ENCODE measurements at places on chromosomes 7 and 10.

- no peak for DNase-seq
Observed at GRCh38 chr10:108052981-108053380, 888.5 kb upstream of the SORCS1 start.

- no peak for DNase-seq
Observed at GRCh38 chr7:2195400-2196246, 37.1 kb downstream of the MAD1L1 start.

DNA sequence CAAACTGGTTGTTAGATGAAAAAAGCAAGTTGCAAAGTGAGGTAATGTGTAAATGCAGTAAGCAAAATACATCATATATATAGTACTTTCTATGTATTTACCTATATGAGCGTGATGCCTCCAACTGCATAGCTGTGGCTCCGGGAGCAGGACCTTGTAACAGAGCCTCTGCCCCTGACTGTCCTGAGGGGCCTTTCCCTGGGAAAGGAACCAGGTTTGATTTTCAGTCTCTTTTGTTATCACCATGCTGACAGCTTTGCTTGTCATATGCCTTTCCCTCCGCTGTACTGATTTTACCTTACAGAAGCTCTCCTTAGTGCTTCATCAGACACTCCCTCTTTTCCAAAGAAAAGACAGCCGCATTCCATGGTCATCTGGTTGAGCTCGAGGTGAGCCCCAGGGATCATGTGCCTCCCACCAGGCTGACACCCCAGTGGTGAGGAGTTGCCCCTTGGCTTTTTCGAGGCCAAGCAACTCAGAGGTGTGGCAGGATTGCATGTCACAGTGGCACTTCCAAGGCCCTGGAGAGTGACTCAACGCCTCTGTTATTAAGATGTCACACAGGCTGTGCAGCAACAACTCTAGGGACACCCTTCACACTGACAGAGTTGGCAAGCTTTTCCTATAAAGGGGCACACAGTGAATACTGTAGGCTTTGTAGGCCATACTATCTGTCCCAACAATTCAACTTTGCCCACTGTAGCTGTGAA, 78.9 kb downstream of the ALOX5 start:
- DNase-seq, result no peak

- DNase-seq, result no peak
Observed at GRCh38 chr7:44665531-44666213, 59.2 kb downstream of the OGDH start.

DNA sequence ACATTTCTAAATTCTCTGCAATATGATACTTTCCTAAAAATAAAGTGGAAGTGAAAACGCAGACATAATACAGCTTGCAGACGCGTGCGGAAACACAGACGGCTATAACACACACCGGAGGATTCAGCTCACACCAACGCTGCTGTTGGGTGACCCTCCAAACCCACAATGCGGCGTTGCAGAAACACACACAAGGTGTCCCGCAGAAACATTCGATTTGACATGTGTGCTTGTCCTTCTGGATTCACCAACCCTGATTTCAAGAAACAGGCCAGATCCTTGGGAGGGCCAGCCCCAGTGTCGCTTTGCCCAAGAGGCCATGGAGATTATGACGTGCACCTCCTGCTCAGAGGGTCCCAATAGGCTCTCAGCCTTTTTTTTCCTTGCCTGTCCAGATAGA, 136.7 kb upstream of the TCERG1L start:
- no peak for DNase-seq

- no peak for DNase-seq
Observed at GRCh38 chr10:91880310-91880709, 29.0 kb downstream of the FGFBP3 start.

DNA sequence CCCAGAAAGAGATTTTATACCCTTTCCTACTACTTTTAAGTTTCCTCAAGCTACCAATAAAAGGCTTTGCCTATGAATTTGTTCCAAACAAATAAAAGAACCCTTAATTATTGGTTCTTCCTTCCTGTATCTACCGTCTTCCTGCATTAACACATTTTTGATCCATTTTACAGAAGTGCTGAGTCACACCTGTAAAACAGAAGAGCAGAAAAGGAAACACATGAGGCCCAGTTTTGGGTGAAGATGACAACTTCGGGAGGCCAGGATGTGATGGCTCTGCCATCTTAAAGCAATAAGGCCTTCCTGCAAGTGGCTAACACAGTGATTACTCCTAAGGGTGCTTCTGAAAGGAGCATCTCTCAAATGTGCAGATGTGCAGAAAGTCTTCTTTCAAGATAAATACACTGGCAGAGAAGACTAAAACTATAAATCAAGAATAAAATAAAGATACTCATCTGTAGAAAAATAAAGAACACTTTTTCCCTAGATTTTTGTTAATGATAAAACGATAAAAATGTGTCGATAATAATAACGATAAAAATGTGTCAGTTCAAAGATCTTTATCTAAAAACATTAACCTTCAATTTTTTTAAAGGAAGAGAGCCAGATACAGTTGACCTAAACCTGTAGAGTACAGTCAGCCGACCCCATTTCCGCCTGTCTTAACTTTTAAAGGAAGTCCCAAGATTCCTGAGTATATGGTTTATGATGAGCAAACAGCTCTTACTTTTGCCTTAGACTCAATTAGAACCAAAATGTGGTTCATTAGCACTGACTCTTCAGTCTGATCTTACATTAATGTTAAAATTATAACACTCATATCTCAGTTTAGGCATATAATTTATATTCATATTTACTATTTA, 108.6 kb downstream of the UBE2H start:
- DNase-seq, result no peak

DNA sequence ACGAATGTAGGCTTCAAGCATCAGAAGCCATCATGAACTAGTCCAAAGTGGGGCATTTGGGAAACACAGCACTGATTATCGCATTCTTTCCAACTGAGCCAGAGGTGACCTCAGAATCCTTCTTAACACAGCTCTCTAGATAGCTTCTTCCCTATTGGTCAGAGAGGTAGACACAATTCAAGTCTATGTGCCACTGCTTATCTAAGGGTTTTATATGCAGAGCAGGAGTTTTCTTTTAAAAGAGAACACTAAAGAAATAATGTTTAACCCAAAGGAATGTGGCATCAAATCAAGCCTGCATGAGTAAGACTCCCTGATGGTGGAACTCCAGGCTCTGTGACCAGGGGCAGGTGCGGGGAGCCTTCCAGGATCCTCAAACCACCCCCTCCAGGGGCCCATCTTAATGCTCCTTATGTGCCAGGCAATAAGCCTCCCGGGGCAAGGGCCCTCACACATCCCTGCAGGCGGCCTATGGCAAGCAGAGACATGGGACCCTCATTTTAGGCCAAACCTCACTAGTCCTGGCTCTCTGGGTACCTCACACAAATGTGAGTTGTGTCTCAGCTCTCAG, 13.8 kb downstream of the HSPA12A start:
- DNase-seq, result no peak

GRCh38 chr7:26476271-26476670, 184.6 kb downstream of the SNX10 start:
- DNase-seq, result no peak

GRCh38 chr7:74026903-74027682, 880 bp upstream of the ELN start:
- peak; percentile 25 for DNase-seq

GRCh38 chr10:123576706-123577105, 89.4 kb upstream of the GPR26 start:
- no peak for DNase-seq

- DNase-seq, result no peak
Observed at GRCh38 chr10:130804281-130804680, 507.2 kb downstream of the TCERG1L start.

DNA sequence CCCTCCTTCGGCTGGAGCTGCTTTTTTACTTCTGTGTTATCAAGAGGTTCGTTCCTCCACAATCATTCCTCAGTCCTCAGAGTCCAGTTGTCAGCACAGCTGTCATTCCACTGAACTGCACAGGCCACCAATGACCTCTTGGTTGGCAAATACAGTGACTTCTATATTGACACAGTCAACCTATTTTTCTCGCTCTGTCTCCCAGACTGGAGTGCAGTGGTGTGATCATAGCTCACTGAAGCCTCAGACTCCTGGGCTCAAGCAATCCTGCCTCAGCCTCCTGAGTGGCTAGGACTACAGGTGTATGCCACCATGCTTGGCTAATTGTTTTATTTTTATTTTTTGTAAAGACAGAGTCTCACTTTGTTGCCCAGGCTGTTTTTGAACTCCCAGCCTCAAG, 27.7 kb downstream of the CRCP start:
- DNase-seq, result no peak

DNA sequence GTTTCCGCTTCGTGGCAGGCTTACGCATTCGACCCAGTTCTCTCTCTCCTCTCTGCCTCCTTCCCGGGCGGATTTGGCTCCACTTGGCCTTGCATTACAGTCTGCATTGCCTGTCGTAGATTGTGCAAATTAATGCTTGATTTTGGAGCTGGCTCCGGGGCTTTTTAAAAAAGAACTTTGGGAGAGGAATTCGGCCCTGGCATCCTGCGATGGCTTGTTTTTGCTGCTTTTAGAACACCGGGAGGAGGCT, 767 bp downstream of the EIF4EBP2 start:
- DNase-seq, result no peak

- DNase-seq, result no peak
Observed at GRCh38 chr7:32102432-32102873, 32.2 kb upstream of the PDE1C start.

DNA sequence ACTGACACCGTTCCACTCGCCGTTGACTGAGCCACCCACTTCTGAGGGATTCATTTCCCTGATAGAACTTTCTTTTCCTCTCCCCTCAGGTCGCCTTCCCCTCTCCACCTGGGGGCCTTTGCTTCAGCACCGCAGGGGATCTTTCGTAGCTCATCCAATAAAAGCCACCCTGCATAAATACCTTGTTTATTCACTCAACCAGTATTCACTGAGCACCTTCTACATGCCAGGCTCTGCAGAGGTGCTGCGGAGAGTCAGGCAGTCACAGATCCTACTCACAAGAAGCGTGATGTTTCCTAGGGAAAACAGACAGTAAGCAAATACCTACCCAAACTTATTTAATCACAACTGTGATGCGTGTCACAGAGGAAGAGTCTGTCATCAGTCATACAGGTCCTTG, 127.7 kb downstream of the TEX36 start:
- DNase-seq, result no peak

DNA sequence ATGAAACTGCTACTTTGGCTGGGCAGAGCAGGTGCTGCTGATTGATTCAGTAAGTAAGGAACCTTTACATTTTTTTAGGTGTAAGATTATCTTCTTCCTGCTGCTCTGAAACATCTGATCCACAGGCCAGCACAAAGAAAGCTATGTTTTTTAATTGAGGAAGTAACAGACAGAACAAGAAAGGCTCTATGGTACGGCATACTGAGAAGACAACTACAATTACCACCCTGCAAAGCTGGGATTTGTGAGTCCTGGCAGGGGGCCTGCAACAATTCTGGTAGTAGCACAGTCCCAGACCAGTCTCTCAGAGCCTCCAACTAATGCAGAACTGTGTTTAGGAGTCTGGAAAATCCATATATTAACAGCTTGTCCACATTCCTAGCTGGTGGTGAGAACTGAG, 103.0 kb upstream of the LRRTM3 start:
- DNase-seq, result no peak

DNA sequence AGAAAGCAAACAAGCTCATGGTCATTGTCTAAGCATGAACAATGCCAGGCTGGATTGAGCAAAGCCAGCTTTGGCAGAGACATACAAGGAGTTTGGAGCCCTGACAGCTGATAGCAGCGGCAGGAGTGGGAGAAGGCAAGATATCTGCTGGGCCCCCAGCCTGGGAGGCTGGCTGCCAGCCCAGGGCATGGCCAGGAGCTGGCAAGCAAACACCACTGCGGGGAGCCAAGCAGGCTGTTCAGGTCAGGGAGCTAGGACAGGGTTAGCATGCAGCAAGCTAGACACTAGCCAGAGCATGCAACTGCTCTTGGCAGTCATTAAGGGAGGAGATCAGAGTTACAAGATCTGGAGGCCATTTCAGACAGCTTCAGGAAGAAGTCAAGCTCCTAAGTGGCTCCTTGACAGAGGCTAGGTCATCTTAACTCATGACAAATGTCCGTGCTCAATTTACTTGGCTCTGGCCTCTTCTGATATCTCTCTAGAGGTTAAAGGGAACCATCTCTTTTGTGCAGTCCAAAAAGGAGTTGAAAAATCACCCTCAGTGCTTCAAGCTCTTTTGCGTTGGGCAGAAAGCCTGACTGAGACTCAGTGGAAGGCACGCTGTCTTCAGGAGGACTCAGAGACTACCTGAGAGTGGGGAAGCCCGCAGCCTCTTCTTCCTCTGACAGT, 436.8 kb upstream of the C7orf33 start:
- DNase-seq, result no peak

GRCh38 chr7:78803501-78804127, 649.9 kb downstream of the MAGI2 start:
- DNase-seq, result no peak

GRCh38 chr7:15688911-15689310, 2.4 kb upstream of the MEOX2 start:
- DNase-seq, result no peak

DNA sequence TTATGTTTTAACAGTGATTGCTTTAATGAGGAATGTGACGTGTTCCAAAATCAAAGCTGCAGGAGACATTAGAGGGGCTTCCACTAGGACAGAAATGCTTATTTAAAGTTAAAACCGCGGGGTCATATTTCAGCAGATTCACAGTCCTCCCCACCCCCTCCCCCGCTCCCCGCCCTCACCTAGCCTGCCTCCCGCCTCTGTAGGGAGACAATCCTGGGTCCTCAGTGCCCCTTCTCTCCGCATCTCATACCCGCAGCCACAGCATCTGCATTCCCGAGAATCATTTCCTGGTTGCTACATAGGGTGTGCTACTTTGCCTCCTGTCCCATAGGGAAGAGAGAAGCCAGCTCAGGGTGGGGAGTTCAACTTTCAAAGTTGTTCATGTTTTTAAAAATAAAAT, 3.1 kb upstream of the DRGX start:
- DNase-seq, result no peak

DNA sequence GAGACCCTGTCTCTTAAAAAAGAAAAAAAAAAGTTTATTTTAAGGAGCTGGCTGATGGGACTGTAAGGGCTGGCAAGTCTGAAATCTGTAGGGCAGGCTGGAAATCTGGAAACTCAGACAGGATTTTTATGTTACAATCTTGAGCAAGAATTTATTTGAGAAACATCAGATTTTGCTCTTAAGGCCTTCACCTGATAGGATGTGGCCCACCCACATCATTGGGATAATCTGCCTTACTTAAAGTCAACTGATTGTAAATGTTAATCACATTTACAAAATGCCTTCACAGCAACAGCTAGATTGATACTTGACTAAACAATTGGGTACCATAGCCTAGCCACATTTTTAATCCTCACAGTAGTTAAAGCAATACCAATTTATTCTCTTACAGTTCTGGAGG, 11.5 kb downstream of the MINDY4 start:
- no peak for DNase-seq

- no peak for DNase-seq
Observed at GRCh38 chr10:43062402-43063160, 14.3 kb upstream of the RET start.

- no peak for DNase-seq
Observed at GRCh38 chr10:92213049-92213448, 77.8 kb downstream of the CPEB3 start.

Measured in stimulated activated CD8-positive, alpha-beta memory T cell treated with anti-CD3 and anti-CD28 coated beads, Interleukin-15, amount 100 ng/mL, for 4 hours (primary cell).